Transverse colon (tissue), 4 donors: ENCODE measurements at places on chromosomes 7 and 10. TPM values are rescaled to one million over a fixed set of nuclear protein-coding genes. Genes with fewer than 3 reads are reported as not detected.

GRCh38 chr7:18903695-18904094 lies 213.7 kb downstream of the TWIST1 start:
- no peak overlapping the region for H3K4me3 ChIP-seq
- H3K27me3 ChIP-seq: no peaks in the 10 kb centered on the region
- DNase-seq: no peak
- H3K4me1 ChIP-seq: no peaks in the 10 kb centered on the region

Gene NXPH1
- total RNA-seq: not detected

GRCh38 chr7:139823959-139824521 lies 5.0 kb upstream of the TBXAS1 start:
- no peak overlapping the region for H3K4me3 ChIP-seq
- no peaks in the 10 kb centered on the region for H3K36me3 ChIP-seq
- no peaks in the 10 kb centered on the region for H3K27me3 ChIP-seq
- peak overlapping the region; percentile 7 for H3K27ac ChIP-seq
- no peak for DNase-seq

Gene ANXA8
- not detected for total RNA-seq

GRCh38 chr10:2212244-2212834 lies 475.0 kb upstream of the ADARB2 start:
- no peak overlapping the region for H3K4me3 ChIP-seq
- no peaks in the 10 kb centered on the region for H3K4me1 ChIP-seq
- H3K36me3 ChIP-seq: no peaks in the 10 kb centered on the region
- no peak for DNase-seq

- H3K27ac ChIP-seq: peak within 1 kb of the TSS; percentile 18
- no peaks in the 10 kb centered on the region for H3K36me3 ChIP-seq
- H3K27me3 ChIP-seq: no peaks in the 10 kb centered on the region
- no peak within 1 kb of the TSS for H3K4me3 ChIP-seq
- no peaks in the 10 kb centered on the region for H3K4me1 ChIP-seq
Measured at GRCh38 chr10:6062101-6062771, at the start of gene IL2RA. Gene IL2RA, minus strand, starts transcription at chr10:6062367. Its CDS starts 216 bp downstream, at chr10:6062151.

GRCh38 chr10:22222236-22223190 lies 4.7 kb upstream of the EBLN1 start:
- DNase-seq: no peak
- H3K4me1 ChIP-seq: no peaks in the 10 kb centered on the region
- peaks cover 5% of the 10 kb centered on the region for H3K27me3 ChIP-seq
- H3K36me3 ChIP-seq: no peaks in the 10 kb centered on the region
- no peak overlapping the region for H3K4me3 ChIP-seq
- no peak overlapping the region for H3K27ac ChIP-seq

- DNase-seq: no peak
- H3K36me3 ChIP-seq: no peaks in the 10 kb centered on the region
- H3K27me3 ChIP-seq: no peaks in the 10 kb centered on the region
- no peak overlapping the region for H3K4me3 ChIP-seq
- no peaks in the 10 kb centered on the region for H3K4me1 ChIP-seq
Measured at GRCh38 chr7:78716876-78717275, 736.6 kb downstream of the MAGI2 start.

- H3K27ac ChIP-seq: no peak overlapping the region
- no peaks in the 10 kb centered on the region for H3K36me3 ChIP-seq
- no peaks in the 10 kb centered on the region for H3K27me3 ChIP-seq
- H3K4me1 ChIP-seq: no peaks in the 10 kb centered on the region
- H3K4me3 ChIP-seq: no peak overlapping the region
Measured at GRCh38 chr7:144445590-144445989, 42.1 kb upstream of the NOBOX start.

DNA sequence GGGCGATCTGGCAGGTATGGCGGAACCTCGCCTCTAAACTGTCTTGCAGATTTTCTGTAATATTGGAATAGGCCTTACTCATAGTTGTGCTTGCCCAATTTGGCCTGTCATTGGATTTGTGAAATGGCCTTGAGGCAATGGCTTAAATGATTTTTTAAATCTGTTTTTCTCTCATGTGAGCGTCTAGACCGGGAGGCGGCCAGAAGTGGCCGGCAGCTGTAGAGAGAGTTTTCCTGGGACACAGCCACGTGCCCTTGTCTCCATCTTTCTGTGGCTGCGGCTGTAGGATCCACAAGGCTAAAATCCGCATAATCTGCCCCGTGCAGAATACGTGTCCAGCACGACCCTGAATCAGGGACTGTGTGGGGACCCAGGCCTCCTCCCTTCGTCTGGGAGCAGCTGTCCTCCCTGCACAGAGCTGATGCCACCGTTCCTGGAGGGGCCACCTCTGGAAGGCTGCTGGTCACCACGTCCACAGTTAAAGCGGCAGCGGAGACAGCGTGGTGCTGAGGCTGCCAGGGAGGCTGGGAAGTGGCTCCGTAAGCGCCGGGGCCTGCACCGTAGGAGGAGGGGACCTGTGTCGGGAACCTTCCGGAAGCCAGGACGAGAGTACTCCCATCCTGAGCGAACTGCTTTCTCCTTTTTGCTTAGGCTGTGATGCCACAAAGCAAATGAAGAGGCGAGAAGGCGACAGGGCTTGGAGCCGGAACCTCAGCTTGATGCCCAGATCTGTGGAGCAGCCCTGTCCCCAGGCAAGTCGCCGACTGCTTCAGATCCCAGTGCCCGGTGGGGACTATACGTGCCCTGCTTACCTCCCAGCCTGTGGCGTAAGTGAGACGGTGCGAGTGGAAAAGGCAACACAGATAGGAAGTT lies 99.8 kb downstream of the DYNC2I1 start:
- H3K27me3 ChIP-seq: no peaks in the 10 kb centered on the region
- no peaks in the 10 kb centered on the region for H3K4me1 ChIP-seq
- no peak overlapping the region for H3K4me3 ChIP-seq
- no peak for DNase-seq
- peak overlapping the region; percentile 44 for H3K27ac ChIP-seq
- no peaks in the 10 kb centered on the region for H3K36me3 ChIP-seq

DNA sequence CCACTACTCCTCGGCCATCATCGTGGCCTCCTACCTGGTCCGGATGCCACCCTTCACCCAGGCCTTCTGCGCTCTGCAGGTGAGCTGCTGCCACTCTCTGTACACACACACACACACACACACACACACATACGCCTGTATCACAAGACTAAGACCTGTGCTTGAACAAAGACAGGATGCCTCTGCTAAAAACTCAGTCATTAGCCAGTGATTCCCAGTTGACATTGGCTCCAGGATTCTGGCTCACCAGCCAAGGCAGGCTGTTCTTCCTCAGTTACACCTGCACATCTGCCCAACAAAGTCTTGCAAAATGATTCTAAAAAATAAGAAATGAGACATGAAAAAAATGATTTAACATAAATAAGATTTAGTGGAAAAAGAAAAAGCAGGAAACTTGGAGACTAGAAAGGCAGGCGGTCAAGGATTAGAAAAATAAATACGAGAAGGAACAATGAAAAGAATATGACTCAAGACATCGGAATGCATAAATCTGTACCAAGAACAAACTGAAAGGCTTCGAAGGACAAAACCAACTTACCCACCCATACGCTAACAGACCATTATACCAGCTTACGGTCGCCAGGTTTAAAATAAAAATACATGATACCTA lies 7.4 kb upstream of the LRRC18 start:
- no peak overlapping the region for H3K27ac ChIP-seq
- H3K4me1 ChIP-seq: peaks cover 6% of the 10 kb centered on the region
- no peaks in the 10 kb centered on the region for H3K27me3 ChIP-seq
- no peak for DNase-seq

Gene GIMAP2
- not detected for total RNA-seq

DNA sequence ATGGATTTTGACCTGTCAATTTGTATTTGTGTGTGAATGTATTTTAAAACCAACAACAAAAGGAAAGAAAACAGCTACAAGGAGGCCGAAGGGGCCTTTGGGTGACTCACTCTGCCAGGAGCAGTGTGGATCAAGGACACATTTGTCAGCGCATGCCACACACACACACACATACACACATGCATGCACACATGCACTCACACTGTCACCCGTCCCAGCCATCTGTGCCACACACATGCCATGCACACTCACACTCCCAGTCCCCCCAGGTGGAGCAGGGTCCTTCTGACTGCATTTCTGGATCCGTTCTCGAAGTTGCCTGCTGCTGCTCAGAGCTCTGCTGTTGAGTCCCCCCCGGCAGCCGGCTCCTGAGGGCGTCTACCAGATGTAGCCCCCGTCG lies 26.0 kb downstream of the SPOCK2 start:
- no peak overlapping the region for H3K4me3 ChIP-seq
- H3K27ac ChIP-seq: no peak overlapping the region
- DNase-seq: no peak

Gene TMEM273
- 18.4 TPM for total RNA-seq

GRCh38 chr10:110076559-110077318 lies 69.0 kb downstream of the ADD3 start:
- H3K4me1 ChIP-seq: peaks cover 37% of the 10 kb centered on the region
- DNase-seq: peak; percentile 51
- H3K36me3 ChIP-seq: no peaks in the 10 kb centered on the region
- no peaks in the 10 kb centered on the region for H3K27me3 ChIP-seq
- peak overlapping the region; percentile 1 for H3K4me3 ChIP-seq
- peak overlapping the region; percentile 83 for H3K27ac ChIP-seq

Gene ZC3HAV1L
- total RNA-seq: 8.5 TPM

Gene HOXA3
- total RNA-seq: 14.1 TPM

Gene PKD2L1
- total RNA-seq: not detected

GRCh38 chr10:17673471-17674061 lies 29.6 kb downstream of the STAM start:
- DNase-seq: no peak
- H3K4me1 ChIP-seq: no peaks in the 10 kb centered on the region
- no peaks in the 10 kb centered on the region for H3K36me3 ChIP-seq
- H3K27me3 ChIP-seq: no peaks in the 10 kb centered on the region
- peak overlapping the region; percentile 5 for H3K27ac ChIP-seq

DNA sequence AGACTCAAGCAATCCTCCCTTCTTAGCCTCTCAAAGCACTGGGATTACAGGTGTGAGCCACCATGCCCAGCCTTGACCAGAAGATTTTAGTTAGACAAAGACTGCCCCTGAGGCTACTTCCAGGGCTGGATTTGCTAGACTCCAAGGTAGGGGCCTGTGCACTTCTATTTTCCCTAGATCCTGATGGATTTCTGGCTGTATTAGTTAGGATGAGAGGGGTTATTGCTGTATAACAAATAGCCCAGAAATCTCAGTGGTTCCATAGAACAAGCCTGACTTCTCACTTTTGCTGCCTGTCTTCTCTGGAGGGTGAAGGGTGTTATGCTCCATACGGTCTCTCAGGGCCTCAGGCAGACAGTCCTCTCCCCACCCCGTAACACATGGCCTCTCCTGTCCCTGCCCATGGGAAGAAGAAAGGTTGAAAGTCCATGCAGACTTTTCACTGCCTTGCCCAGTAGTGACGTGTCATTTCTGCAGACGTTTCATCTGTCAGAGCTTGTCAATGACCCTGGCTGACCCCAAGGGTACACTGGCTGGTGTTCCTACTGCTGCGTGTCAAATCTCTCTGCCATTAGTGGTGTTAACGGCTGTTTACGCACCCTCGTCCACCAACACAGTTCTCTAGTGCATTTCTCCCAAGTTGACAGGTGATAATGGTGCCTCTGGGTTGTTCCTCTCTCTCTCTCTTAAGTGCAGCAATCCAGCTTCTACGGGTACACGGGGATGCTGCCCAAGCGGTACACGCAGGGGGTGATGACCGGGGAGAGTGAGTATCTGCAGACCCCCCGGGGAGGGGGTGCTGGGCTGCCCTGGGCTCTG lies 11.6 kb downstream of the SLC29A4 start:
- no peaks in the 10 kb centered on the region for H3K36me3 ChIP-seq
- peaks cover 12% of the 10 kb centered on the region for H3K27me3 ChIP-seq
- no peaks in the 10 kb centered on the region for H3K4me1 ChIP-seq

- H3K36me3 ChIP-seq: no peaks in the 10 kb centered on the region
- peak; percentile 13 for DNase-seq
- peak overlapping the region; percentile 76 for H3K27ac ChIP-seq
- H3K4me1 ChIP-seq: peaks cover 9% of the 10 kb centered on the region
Measured at GRCh38 chr10:30028006-30028737, 31.2 kb downstream of the JCAD start.

DNA sequence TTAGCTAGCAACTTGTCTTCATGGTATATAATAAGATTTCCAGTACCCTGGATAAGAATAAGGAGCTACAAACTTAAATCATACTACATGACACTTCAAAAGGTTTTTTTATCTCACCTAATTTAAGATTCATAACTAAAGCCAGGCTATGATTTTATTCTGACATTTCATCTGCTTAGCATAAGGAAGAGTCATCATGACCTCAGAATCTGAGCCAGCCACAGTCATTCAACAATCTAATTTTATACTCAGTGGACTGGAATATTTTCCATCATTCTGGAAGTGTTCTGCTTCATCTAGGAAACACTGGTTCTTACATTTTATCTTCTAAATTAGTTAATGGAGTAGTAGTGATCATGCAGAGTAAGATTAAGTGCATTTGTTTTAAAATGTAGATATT lies 102.1 kb upstream of the KCND2 start:
- H3K4me1 ChIP-seq: no peaks in the 10 kb centered on the region
- no peak overlapping the region for H3K4me3 ChIP-seq
- DNase-seq: no peak
- no peaks in the 10 kb centered on the region for H3K36me3 ChIP-seq
- H3K27ac ChIP-seq: no peak overlapping the region

GRCh38 chr7:130273081-130273932 lies 6.6 kb downstream of the CPA2 start:
- H3K4me3 ChIP-seq: no peak overlapping the region
- DNase-seq: no peak
- H3K27me3 ChIP-seq: no peaks in the 10 kb centered on the region
- H3K27ac ChIP-seq: peak overlapping the region; percentile 13
- H3K4me1 ChIP-seq: peaks cover 17% of the 10 kb centered on the region
- H3K36me3 ChIP-seq: no peaks in the 10 kb centered on the region

GRCh38 chr7:17500736-17501135 lies 202.3 kb downstream of the AHR start:
- no peak for DNase-seq
- no peak overlapping the region for H3K4me3 ChIP-seq

- no peaks in the 10 kb centered on the region for H3K4me1 ChIP-seq
- H3K27me3 ChIP-seq: no peaks in the 10 kb centered on the region
- no peak overlapping the region for H3K4me3 ChIP-seq
- no peaks in the 10 kb centered on the region for H3K36me3 ChIP-seq
- no peak for DNase-seq
- H3K27ac ChIP-seq: no peak overlapping the region
Measured at GRCh38 chr7:136446751-136447150, 421.7 kb upstream of the CHRM2 start.

GRCh38 chr10:44289125-44289524 lies 95.8 kb downstream of the CXCL12 start:
- peaks cover 16% of the 10 kb centered on the region for H3K27me3 ChIP-seq
- H3K27ac ChIP-seq: no peak overlapping the region
- H3K36me3 ChIP-seq: no peaks in the 10 kb centered on the region

- H3K4me3 ChIP-seq: no peak overlapping the region
- no peak overlapping the region for H3K27ac ChIP-seq
- H3K27me3 ChIP-seq: no peaks in the 10 kb centered on the region
- no peak for DNase-seq
- H3K36me3 ChIP-seq: no peaks in the 10 kb centered on the region
- H3K4me1 ChIP-seq: no peaks in the 10 kb centered on the region
Measured at GRCh38 chr7:22814261-22815208, 8.1 kb downstream of the TOMM7 start.

DNA sequence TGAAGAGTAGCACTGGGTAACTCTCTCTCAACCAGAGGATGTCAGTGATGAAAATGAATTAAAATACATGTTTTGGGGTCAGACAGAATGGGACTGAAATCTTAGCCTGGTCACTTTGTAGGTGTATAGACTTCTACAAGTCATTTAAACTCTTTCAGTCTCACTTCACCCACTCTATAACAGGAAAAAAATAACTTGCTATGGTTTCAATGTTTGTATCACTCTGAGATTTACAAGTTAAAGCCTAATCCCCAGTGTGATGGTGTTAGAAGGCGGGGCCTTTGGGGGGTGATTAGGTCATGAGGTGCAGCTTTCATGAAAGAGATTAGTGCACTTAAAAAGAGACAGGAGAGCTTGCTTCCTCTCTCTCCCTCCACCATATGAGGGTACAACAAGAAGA lies 134.8 kb downstream of the INHBA start:
- no peaks in the 10 kb centered on the region for H3K27me3 ChIP-seq
- DNase-seq: no peak
- no peak overlapping the region for H3K27ac ChIP-seq
- H3K4me3 ChIP-seq: no peak overlapping the region
